ENCODE measurements at places on chromosomes 3 and 15.

DNA sequence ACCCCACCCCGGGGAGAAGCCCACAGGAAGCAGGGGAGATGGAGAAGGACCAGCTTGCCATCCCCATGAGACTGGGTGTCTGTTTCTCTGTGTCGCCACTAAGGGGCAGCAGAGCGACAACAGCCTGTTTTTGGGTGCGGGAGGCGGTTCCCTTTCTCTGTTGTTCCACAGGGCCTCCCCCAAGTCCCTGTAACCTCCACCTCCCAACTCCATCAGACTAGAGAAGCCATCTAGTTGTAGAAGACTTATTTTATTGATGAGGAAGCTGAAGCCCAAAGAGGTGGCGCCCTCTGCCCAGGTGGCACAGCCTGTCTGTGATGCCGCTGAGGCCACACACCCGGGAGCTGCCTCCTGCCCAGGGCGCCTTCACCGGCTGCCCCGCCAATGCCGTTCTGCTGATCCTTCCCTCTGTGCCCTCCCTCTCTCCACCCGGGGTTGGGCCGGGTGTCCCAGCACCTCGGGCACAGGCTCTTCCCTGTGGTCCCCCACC, 3.9 kb upstream of the CCDC9B start:
- DNase-seq, result peak; percentile 10

GRCh38 chr3:8366219-8366810, 135.3 kb upstream of the LMCD1 start:
- no peak for DNase-seq

DNA sequence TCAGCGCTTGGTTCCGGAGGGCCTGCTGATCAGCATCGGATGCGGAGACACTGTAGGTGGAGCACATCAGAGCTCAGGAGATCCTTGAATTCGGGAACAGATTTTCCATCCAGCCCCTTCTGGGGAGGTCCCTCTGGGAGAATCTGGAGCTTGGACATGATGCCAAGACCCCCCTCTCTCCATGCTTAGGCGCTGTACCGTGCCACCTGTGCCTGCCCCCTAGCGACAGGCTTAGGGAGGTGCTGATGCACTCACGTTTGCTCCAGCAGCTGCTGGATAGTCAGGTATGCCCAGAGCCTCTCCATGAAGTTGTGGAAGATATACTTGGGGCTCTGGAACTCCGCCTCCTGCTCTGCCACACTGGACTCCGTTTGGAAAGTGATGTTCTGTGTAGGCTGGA, 9.7 kb downstream of the ITIH4 start:
- DNase-seq, result peak; percentile 5

DNA sequence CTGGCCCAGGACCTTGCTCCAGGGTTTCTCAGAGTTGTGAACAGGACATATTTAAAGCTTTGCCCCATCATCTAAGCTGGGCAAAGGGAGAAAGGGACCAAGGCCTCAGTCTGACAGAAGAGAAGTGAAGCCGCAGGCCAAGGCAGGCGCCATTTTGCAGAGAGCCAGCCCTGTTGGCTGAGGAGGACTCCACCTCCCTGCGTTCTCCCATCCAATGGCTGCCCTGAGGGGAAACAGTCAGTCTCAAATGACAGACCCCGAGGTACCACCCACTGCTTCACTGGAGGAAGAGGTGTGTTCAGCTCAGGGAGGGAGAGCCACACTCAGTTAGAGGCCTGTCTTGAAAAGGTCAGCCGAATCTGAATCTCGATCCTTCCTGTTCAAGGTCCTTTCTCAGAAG, 86.1 kb downstream of the ADAMTS17 start:
- no peak for DNase-seq

Measured in NCI-H1930 (cell line).